Osteocyte (in vitro differentiated cells): ENCODE measurements at places on chromosomes 3 and 15. TPM values are rescaled to one million over a fixed set of nuclear protein-coding genes. Genes with fewer than 3 reads are reported as not detected.

The VIPR1 gene
- 8.9 and 9.2 TPM in 2 replicates for total RNA-seq

DNA sequence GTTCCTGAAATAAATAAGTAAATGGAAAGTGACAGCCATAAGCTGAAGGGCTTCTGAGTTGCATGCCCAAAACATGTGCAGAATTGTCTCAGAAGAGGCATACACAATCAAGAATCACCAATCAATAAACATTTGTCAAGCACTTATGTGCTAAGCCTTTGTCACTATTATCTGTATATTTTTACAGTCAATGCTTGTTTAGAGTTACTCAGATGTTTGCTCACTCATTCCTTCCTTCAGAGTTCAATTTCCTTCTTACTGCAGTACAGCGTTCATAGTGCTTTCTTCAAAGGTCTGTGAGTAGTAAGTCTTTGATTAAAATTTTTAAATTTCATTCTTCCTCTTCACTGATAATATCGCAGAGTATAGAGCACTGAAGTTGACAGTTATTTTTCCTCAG lies 17.2 kb downstream of the FOXL2NB start:
- DNase-seq = no peak

DNA sequence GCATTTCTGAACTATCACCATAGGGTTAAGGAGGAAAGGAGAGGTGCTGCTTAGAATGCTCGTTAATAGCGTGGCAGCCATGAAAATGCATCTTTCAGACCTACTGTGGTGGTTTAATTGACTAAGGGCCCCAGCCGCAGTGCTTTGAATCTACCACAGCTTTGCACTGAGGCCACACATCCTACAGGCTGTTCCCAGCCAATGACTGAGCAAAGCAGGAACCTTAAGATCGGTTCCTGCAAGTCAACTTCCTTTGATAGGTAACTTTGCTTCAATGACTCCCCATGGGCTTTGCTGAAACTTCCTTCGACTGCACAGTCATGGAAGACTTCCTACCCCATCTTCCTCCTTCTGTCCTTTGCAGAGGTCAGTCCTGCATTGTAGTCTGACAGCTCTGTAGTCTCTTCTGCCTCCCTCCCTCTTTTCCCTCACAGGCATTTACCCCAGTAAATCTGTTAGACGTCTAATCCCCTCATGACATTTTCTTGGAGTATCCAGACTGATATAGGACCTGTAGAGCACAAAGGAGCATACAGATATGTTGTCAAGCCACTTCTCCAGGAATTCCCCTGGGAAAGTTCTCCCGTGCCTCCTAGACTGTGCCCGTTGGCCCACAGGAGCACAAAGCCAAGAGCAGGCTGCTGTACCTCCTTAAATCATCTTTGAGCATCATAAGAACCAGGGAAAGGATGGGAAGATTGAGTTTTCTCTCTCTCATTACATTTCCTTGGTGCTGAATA lies 2.6 kb upstream of the BCL2A1 start:
- no peak for DNase-seq

The C2CD4A gene
- not detected in 2 replicates for total RNA-seq

The VWA5B2 gene
- total RNA-seq = 0.11 TPM in 1 of 2 replicates, not detected in the other
